ENCODE measurements at places on chromosomes 2 and 18.

- DNase-seq = no peak
Observed at GRCh38 chr2:660586-661359, 16.4 kb downstream of the TMEM18 start.

DNA sequence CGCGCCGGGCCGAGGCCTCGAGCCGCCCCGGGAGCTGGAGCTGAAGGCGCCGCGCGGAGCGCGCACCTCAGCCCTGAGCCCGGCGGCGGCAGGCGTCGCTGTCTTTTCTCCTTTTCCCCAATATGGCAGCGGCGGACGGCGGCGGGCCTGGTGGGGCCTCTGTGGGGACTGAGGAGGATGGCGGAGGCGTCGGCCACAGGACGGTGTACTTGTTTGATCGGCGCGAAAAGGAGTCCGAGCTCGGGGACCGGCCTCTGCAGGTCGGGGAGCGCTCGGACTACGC lies 369 bp downstream of the SMCHD1 start:
- no peak for DNase-seq

DNA sequence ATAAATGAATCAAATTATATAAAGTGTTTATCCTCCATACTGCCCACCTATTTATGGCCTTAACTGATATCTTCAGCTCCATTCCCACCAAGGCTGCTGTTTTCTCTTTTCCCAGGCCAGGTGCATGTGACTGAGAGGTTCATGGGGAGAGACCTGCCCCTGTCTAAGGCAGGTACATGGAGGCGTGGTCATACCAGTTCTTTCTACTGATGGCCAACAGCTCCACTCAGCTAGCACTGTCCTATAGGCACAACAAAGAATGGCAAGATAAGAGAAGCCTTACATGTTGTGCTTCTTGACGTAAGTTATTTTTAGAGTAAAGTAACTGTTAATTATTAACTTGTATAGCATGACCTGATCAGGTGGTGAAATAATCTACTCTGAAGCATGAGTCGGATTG lies 16.8 kb downstream of the AKAIN1 start:
- no peak for DNase-seq

GRCh38 chr2:231159306-231159705 lies 34.5 kb upstream of the HTR2B start:
- no peak for DNase-seq

DNA sequence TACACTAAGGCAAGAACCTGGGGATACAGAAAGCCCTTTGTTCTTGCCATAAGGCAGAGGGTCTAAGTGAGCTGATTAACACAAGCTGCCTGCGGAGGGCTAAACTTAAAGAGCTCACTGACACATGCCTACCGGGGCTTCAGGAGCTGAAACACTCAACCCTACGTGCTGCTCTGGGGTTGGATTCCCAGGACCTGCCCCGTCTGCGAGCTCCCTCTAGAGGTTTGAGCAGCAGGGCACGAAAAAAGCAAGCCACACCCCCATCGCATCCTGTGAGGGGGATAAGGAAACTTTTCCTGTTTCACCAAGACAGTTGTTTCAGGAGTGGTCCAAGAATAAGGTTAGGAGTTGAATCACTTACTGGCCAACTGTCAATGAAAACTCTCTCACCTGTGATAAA lies 562.1 kb downstream of the TMX3 start:
- no peak for DNase-seq

DNA sequence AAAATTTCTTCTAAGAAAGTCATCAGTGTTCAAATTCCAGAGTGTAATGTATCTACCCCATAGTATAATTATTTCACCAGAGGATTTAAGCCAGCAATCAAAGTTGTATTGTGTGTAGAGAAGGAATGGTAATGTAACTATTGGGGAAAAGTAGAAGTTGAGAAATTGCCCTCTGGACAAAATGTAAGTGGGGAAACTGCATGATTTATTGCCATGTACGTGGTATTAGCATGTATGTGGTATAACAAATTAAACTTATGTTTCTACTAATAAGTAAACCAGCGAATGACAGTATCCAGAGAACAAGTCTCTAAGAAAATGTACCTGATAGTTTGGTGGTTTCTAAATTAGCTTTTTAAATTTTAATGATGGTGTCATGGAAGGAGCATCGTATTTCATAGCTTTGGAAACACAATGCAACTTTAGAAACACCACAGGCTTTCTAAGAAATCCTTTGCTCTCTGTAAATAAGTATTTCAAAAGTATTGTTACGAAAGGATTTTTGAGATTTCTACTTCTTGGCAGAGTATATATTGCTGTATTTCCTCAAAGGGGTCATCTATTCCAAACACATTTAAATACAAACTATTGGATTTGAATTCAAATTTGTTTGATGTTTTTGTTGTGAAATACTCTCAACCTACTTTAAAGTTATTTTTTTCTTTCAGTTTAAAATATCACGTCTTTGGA lies 1018.9 kb upstream of the ZEB2 start:
- DNase-seq = no peak

DNA sequence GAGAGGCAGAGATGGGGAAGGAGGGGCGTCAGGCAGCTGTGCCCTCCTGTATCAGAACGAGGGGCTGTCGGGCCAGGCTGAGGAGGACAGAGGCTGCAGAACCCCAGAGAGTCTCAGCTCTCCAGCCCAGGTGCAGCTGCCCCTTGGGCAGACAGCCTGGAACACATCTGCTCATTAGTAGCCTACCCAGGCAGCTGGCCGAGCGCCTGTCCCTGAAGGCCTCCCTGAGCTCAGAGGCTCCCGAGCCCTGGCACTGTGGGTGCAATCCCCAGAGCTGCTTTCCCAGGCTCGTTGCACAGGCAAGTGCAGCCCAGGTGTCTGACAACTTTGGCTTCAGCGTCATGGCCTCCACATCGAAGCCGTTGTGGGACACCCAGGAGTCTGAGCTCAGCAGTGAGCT lies 13.1 kb upstream of the TMEM185B start:
- DNase-seq = no peak

GRCh38 chr2:203708846-203709396 lies 2.5 kb downstream of the CD28 start:
- no peak for DNase-seq

DNA sequence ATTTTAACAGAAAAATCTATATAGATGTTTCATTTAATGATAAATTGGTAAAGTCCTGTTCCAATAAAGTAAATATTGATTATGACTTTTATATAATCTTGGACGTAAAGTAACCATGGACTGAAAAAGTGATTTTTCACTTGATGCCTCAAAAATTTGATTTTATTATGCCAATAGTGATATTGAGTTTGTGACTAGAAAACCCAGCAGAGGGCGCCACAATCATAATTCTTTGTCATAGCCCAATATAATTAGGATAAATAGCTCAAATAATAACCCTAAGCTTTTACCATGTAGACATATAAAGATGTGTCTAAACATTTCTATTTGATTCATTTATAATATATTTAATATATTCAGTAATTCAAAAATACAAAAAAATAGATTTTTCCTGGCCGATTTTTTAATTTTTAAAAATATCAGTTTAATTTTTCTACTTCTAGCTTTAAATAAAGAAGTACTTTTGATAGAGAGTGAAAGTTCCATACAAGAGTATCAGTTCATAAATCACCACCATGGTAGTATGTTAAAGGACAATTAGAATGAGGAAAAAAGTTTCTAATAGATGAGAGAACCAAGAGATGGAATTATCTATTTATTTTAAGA lies 30.7 kb downstream of the CAMKMT start:
- no peak for DNase-seq

Measured in cortex of kidney (tissue), 1 donor.